ENCODE measurements at places on chromosomes 7 and 10.

GRCh38 chr7:138625849-138626230, 75.3 kb downstream of the SVOPL start:
- DNase-seq = peak; percentile 2

GRCh38 chr10:80526742-80527141, 11.0 kb upstream of the SH2D4B start:
- no peak for DNase-seq

GRCh38 chr10:17483079-17483478, 28.7 kb upstream of the ST8SIA6 start:
- DNase-seq = no peak

GRCh38 chr10:36583690-36584089, 541.7 kb upstream of the ANKRD30A start:
- no peak for DNase-seq

GRCh38 chr10:59538623-59539022, 171.0 kb downstream of the SLC16A9 start:
- no peak for DNase-seq

GRCh38 chr7:4136036-4136435, 546.1 kb upstream of the FOXK1 start:
- DNase-seq = no peak

- DNase-seq = no peak
Measured at GRCh38 chr10:43173120-43173519, 34.9 kb downstream of the CSGALNACT2 start.

GRCh38 chr10:70778267-70778924, 6.8 kb downstream of the TBATA start:
- no peak for DNase-seq

DNA sequence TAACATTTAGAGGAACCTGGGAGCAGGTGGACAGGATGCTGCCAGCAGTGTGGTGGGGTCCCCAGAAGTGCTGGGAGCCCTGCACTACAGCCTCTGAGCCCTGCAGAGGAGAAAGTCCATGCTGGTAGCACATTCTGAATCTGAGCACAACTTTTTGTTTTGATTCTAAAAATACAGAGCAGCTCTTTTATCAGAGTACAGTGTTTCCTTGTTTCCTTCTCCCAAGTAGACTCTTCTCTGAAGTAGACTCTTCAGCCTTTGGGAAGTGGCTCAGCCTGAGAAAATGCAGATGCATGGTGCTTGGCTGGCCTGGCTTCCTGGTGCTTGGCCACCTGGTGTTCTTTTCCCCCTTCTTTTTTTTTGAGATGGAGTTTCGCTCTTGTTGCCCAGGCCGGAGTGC, 9.1 kb downstream of the ADCY1 start:
- no peak for DNase-seq

GRCh38 chr7:140611641-140612040, 29.0 kb downstream of the DENND2A start:
- DNase-seq = no peak

DNA sequence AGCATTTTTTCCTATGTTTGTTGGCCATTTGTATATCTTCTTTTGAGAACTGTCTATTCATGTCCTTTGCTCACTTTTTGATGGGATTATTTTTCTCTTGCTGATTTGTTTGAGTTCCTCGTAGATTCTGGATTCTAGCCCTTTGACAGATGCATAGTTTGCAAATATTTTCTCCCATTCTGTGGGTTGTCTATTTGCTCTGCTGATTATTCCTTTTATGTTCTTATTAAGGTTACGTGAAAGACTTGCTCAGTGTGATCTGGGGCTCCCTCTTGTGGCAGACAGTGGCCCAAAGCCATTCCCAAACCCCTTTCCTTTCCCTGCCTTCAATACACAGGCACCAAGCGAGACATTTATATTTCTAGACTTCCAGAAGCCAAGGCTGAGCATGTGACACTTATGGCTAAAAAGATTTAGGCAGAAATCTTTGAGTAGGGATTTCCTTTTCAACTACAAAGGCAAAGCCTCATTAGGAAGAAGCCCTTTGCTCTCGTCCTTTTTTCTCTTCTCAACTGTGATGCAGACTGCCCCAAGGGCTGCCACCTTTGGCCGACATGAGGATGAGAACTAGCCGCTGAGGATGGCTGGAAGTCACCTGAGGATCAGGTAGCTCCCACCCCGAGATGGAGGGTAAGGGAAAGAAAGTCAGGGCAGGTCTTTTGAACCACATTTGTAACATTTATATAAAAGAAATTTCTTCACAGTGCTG, 23.6 kb downstream of the ST8SIA6 start:
- peak; percentile 16 for DNase-seq

- DNase-seq = no peak
Measured at GRCh38 chr10:46106410-46107255, 60.6 kb upstream of the MSMB start.

DNA sequence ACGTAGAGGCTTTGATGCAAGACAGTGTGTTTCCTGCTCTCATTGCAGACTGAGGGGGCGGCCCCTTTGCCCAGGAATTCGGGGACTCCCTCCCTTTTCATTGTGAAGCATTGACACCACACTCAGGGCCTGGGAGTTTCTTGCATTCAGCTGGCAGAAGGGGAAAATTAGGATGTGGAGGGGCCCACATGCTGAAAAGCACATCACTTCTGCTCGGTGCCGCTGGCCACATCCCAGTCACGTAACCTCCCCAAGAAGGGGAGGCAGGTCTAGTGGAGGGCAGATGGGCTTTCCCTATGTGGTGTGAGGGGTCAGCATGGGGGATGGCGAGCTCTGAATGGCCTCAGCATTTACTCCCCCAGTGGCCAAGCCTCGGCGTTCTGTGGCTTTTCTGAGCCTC, 47.9 kb downstream of the ADCY1 start:
- no peak for DNase-seq

DNA sequence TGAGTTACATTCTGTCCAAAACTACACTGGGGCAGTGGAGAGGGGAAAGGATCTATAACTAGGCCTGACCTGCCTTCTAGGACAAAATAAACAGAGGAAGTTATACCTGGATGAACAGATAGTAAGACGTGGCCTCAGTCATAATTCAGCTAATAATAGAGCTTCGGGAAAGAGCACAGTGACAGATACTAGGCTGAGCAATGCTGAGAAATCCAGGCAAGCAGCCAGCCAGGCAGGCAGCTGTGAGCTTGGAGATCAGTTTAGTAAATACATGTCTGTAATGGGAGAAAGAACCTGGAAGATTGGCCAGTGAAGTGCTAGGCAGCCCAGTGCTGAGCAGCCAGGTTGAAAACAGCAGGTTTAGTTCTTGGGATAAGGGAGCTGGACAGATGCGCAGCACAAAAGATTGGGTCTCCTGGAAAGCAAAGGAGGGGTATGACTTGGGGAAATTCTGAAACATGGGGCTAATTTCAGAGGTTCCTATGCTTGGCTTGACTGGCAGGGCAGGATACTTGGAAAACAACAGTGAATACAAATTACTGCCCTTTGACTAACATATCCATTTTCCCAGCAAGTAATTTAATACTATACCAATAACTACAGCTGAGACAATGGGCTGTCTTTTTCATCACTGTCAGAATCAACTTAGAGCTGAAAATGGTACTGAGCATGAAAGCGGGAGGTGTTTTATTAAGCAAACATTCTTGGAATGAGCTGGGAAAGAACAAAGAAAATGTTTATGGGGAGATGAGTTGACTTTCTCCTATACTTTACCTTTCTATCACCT, 140.8 kb downstream of the DGKB start:
- DNase-seq = no peak

GRCh38 chr10:17609523-17610079, 7.6 kb downstream of the HACD1 start:
- DNase-seq = no peak

DNA sequence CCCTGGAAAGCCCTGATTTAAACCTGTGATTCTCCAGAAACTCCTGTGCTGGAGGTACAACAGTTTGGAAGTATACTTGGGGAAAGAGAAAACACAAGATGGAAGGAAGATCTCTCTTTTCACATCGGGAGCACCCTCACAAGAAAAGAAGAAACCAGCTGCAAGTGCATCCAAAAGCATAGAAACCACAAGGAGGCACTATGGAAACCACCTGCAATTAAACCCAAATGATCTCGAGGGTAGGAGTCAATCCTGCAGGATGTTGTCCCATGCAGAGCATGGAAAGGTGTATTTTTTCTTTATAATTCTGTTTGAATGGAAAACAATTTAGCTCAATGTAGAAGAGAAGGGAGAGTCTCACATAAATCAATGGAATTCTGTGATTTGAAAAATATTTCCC, 210.5 kb downstream of the TWIST1 start:
- no peak for DNase-seq

DNA sequence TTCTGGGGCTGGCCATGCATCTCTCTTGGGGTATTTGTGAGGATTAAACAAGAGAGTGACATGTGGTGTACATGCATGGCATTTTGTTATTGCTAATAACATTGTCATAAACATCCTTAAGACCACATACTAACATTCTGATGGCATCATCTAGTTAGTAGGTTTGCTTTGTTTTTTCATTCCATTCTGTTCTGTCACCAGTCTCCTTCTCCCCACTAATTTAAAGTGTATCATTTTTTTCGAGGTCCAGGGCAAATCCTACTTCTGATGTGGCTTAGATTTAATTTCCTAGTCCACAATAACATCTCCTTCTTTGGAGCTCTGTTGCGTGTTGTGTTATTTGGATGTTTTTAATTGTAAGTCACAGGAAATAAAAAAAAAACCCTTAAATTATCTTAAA, 248.1 kb downstream of the LRMDA start:
- DNase-seq = no peak

- no peak for DNase-seq
Measured at GRCh38 chr7:106110885-106111654, 1.0 kb downstream of the SYPL1 start.

DNA sequence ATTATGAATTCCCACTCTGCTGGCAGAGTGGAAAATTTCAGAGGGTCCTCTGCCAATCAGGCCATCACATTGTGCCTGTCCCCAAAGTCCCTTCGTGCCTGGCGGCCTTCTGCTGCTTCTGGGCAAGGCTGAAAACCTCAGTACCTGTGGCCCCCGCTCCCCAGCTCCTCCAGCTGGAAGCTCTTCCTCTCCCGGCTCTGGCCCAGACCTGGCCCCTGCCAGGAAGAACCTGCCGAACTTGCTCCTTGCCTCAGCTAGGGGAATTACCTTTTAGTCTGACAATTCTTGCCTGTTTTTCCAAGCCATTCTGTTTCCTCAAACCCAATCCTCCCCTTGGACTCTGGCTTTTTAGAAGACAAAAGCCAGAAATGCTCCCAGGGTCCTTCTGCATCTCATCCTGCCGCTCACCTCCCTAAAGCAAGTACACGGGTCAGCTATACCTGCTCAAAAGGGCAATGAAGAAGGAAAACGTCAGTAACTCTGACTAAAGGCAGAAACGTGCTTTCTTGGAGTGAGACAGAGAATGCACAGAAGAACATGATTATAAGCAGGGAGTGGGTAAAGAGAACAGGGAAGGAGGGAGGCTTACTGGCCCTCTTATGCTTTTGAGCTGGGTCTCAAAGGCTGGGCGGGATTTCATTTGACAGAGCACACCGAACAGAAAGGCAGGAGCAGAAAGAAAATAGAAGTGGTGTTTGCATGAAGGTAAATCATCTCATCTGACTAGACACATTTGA, 28.1 kb upstream of the TRIL start:
- no peak for DNase-seq

- DNase-seq = no peak
Measured at GRCh38 chr10:17021656-17022465, 107.8 kb downstream of the CUBN start.

- no peak for DNase-seq
Measured at GRCh38 chr10:114374053-114374791, 30.1 kb downstream of the AFAP1L2 start.

DNA sequence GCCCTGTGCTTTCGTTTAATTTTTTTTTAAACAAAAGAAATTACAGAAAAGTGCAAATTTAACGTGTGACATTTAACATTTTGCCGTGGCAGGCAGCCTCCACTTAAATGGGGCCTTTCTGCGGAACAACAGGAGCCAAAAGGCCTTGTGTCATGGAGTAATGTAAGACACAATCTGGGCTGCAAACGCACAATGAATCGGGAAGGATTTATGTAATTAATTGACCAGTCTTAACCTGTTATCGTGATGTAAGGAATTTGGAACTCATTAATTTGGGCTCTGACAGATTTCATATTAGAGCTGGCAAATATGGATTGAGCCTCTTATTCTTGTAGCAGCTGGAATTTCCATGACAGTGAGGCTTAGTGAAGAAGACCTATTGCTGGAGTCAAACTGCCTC, 86.4 kb downstream of the SNX10 start:
- no peak for DNase-seq

All from stimulated activated CD4-positive, alpha-beta T cell treated with anti-CD3 and anti-CD28 coated beads, Interleukin-15, amount 100 ng/mL, for 1 hour (primary cell).